ENCODE measurements at places on chromosomes 6 and 20.

GRCh38 chr6:169188475-169188874 is 65.2 kb downstream of the THBS2 start:
- H3K4me3 ChIP-seq = no peak overlapping the region
- H3K27me3 ChIP-seq = no peaks in the 10 kb centered on the region
- no peaks in the 10 kb centered on the region for H3K36me3 ChIP-seq
- H3K27ac ChIP-seq = no peak overlapping the region
- no peak for DNase-seq

DNA sequence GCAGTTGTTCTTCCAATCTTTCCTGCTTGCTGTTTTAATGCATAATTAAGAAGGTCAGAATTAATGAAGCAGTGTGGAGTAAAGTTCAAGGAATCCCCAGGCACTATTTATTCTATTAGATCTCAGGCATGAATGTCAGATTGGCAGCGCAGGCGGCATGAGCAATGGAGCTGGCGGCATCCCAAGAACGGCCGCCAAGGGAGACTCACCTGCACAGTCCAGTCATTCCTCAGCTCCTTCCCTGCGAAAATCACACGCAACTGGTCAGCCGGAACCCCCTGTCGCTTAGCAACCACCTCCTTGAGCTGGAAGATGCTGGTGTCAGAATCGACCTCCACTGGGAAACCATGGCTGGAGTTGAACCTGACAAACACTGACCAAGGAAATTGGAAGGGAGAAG is 284.5 kb downstream of the PRKN start:
- no peaks in the 10 kb centered on the region for H3K36me3 ChIP-seq
- no peaks in the 10 kb centered on the region for H3K27me3 ChIP-seq
- H3K27ac ChIP-seq = no peak overlapping the region
- no peak for DNase-seq

- H3K4me1 ChIP-seq = peaks cover 10% of the 10 kb centered on the region
- H3K36me3 ChIP-seq = no peaks in the 10 kb centered on the region
- H3K27me3 ChIP-seq = no peaks in the 10 kb centered on the region
- no peak overlapping the region for H3K4me3 ChIP-seq
- no peak overlapping the region for H3K27ac ChIP-seq
Measured at GRCh38 chr6:5121479-5121878, 36.3 kb downstream of the PPP1R3G start.

DNA sequence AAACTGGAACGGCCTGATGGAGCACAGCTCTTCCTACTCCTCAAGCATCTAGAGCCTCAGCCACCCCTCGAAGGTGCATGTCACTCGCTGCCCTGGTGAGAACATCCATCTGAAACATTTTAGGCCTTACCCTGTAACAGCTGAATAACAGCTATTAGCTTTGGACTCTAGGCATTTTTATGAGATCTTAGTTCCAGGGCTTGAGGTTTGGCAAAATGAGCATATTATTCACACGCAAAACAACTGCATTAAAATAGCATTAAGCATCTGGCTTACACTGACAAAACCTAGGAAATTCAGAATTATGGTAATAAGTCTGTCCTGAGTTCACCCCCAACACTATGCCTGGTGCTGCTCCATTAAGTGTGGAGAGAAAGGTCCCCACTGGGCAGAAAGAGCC is 56.1 kb downstream of the ADAT2 start:
- no peaks in the 10 kb centered on the region for H3K27me3 ChIP-seq
- peaks cover 16% of the 10 kb centered on the region for H3K4me1 ChIP-seq
- H3K27ac ChIP-seq = no peak overlapping the region
- H3K4me3 ChIP-seq = no peak overlapping the region

GRCh38 chr6:89387516-89388201 is 24.4 kb downstream of the RRAGD start:
- DNase-seq = no peak
- H3K4me3 ChIP-seq = no peak overlapping the region
- H3K4me1 ChIP-seq = peaks cover 3% of the 10 kb centered on the region
- H3K36me3 ChIP-seq = no peaks in the 10 kb centered on the region
- no peaks in the 10 kb centered on the region for H3K27me3 ChIP-seq
- H3K27ac ChIP-seq = no peak overlapping the region

DNA sequence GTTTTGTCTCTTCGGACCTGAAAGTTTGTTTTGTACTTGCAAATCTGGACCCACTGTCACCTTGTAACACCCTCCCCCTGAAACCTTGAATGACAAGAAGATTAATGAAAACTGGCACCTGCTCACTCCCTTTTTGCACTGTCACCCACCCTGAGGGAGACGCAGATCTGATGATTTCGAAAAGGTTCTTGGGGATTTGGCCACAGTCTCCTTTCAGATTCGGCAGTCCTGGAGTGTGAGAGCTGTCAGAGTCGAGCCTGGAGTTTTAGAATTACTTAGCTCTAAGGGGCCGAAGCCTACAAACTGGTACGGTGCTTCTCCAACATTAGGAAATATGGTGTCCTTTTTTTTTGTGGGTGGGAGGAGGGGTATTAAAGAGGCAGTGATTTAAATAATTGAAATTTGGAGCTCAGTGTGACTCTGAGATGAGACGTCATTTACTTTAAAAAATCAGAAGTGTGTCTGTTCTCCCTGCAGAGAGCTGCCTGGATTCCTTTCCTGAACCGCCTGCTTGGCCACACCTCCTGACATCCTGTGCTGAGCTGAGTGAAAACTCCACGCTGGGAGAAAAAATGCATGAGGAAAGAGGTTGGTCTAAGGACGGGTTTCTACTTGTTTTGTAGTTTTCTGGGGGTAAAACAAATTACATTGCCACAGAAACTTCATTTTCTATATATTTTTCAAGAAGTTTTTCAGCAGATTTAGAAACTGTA is 447.0 kb upstream of the CDH4 start:
- no peaks in the 10 kb centered on the region for H3K27me3 ChIP-seq
- no peak overlapping the region for H3K4me3 ChIP-seq
- H3K27ac ChIP-seq = peak overlapping the region; percentile 1
- peaks cover 9% of the 10 kb centered on the region for H3K4me1 ChIP-seq
- H3K36me3 ChIP-seq = no peaks in the 10 kb centered on the region

- no peaks in the 10 kb centered on the region for H3K36me3 ChIP-seq
- no peak overlapping the region for H3K27ac ChIP-seq
- peak overlapping the region; percentile 66 for H3K4me3 ChIP-seq
- no peak for DNase-seq
- no peaks in the 10 kb centered on the region for H3K4me1 ChIP-seq
Measured at GRCh38 chr6:33621711-33622388, 728 bp downstream of the ITPR3 start.

GRCh38 chr20:53905820-53906191 is 164.6 kb downstream of the BCAS1 start:
- no peaks in the 10 kb centered on the region for H3K27me3 ChIP-seq
- no peaks in the 10 kb centered on the region for H3K36me3 ChIP-seq
- H3K4me3 ChIP-seq = no peak overlapping the region
- no peak for DNase-seq
- H3K4me1 ChIP-seq = no peaks in the 10 kb centered on the region

- H3K36me3 ChIP-seq = no peaks in the 10 kb centered on the region
- no peaks in the 10 kb centered on the region for H3K27me3 ChIP-seq
- H3K4me1 ChIP-seq = peaks cover 3% of the 10 kb centered on the region
- no peak overlapping the region for H3K27ac ChIP-seq
Measured at GRCh38 chr6:75600768-75601167, 912 bp upstream of the SENP6 start.

GRCh38 chr6:136471372-136471771 is 78.8 kb downstream of the MAP7 start:
- H3K4me1 ChIP-seq = no peaks in the 10 kb centered on the region
- no peaks in the 10 kb centered on the region for H3K36me3 ChIP-seq
- no peak overlapping the region for H3K4me3 ChIP-seq
- DNase-seq = no peak

DNA sequence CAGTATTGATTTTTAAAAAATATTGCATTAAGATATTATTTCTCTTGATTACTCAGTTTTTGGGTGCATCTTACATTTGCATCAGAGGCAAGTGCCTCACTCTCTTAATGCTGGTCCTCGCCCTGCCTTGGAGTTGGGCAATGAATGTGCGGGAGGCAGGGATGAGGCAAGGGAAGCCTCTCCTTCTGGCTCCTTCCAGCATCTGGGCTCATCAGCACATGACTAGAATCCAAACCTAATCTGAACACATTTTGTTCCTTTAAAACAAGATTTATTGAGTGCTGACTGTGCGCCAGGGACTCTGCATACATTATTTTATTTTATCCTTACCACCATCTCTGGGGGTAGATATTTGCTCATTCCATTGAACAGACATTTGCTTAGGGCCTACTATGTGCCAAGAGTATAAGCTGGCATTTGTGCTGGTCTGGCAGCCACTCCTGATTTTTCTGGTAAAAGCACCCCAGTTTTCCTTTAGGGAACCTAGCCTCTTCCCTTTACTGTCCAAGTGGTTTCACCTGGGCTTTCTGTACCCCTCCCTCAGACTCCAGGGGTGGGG is 71.9 kb upstream of the ZNFX1 start:
- peak; percentile 12 for DNase-seq
- H3K27ac ChIP-seq = no peak overlapping the region
- no peaks in the 10 kb centered on the region for H3K27me3 ChIP-seq
- no peaks in the 10 kb centered on the region for H3K4me1 ChIP-seq

- H3K4me1 ChIP-seq = no peaks in the 10 kb centered on the region
- no peaks in the 10 kb centered on the region for H3K27me3 ChIP-seq
- H3K27ac ChIP-seq = no peak overlapping the region
- DNase-seq = no peak
- H3K4me3 ChIP-seq = no peak overlapping the region
- no peaks in the 10 kb centered on the region for H3K36me3 ChIP-seq
Measured at GRCh38 chr6:8658416-8658815, 223.1 kb upstream of the SLC35B3 start.

DNA sequence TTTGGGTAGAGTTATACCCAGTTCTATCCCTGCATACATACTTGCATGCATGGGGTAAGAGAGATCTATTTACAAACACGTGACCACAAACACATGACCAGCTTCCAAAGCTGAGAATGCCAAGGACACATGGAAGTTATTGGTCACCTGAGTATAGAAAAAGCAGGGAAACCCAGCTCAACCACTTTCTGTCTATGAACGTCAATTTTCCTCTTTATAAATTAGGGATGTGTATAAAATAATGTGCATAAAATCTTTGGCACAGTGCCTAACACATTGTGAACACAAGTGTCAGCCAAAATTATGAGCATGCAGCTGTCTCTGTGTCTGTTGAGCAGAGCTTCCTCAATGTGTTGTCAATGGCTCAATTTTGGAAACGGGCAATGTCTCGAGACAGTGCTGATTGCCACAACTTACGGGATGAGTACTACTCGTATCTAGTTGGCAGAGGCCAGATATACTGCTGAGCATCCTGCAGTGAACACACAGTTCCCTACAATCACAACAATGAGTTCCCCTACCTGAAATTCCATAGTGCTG is 44.9 kb downstream of the TPD52L1 start:
- H3K27ac ChIP-seq = no peak overlapping the region
- DNase-seq = no peak
- no peak overlapping the region for H3K4me3 ChIP-seq
- peaks cover 4% of the 10 kb centered on the region for H3K4me1 ChIP-seq
- H3K36me3 ChIP-seq = no peaks in the 10 kb centered on the region

GRCh38 chr20:48285656-48286055 is 500.4 kb upstream of the SULF2 start:
- H3K27me3 ChIP-seq = no peaks in the 10 kb centered on the region
- no peak overlapping the region for H3K27ac ChIP-seq
- H3K4me3 ChIP-seq = no peak overlapping the region
- no peak for DNase-seq

DNA sequence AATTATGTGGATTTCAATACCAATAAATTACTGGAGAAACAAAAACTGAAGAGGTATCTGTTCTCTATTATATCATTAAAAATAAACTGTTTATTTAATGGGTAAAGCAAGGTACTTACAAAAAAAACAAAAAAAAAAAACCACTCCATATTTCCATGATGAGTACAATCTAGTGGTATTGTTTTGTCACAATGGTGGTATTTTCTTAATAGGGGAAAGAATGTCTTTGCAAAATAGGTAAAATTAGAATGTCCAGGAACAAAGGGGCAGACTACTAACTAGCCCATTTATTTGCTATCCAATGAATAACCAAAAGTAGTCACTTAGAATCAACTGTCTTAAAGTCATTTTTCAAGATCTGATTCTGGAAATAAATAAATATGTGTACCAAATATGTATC is 92.0 kb downstream of the ARHGAP18 start:
- H3K4me1 ChIP-seq = no peaks in the 10 kb centered on the region
- no peak for DNase-seq
- no peaks in the 10 kb centered on the region for H3K36me3 ChIP-seq
- H3K4me3 ChIP-seq = no peak overlapping the region

DNA sequence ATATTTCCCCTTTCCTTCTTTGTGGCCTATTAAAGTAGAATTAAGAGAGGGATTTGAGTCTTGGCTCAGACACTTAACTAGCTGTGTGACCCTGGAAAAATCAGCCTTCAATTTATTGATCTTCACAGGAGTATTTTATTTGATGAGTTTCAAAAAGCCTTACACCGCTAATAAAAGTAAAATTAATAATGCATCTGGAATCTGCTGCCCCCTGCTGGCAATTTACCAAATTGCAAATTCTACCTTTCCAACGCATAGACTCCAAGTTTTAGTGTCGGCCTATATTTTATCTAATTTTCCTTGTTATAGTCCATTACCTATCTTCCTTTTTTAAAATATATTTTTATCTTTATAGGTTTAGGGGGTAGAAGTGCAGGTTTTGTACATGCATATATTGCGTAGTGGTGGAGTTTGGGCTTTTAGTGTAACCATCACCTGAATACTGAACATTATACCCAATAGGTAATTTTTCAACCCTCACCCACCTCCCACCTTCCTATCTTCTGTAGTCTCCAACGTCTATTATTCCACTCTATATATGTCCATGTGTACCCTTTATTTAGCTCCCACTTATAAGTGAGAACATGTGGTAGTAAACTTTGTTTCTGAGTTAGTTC is 46.3 kb downstream of the GOPC start:
- no peaks in the 10 kb centered on the region for H3K27me3 ChIP-seq
- H3K4me1 ChIP-seq = peaks cover 9% of the 10 kb centered on the region
- no peak overlapping the region for H3K4me3 ChIP-seq
- no peaks in the 10 kb centered on the region for H3K36me3 ChIP-seq

- H3K36me3 ChIP-seq = peaks cover 16% of the 10 kb centered on the region
- H3K27me3 ChIP-seq = no peaks in the 10 kb centered on the region
- no peak overlapping the region for H3K27ac ChIP-seq
- no peak for DNase-seq
Measured at GRCh38 chr20:45368221-45368980, 5.4 kb downstream of the SYS1 start.

DNA sequence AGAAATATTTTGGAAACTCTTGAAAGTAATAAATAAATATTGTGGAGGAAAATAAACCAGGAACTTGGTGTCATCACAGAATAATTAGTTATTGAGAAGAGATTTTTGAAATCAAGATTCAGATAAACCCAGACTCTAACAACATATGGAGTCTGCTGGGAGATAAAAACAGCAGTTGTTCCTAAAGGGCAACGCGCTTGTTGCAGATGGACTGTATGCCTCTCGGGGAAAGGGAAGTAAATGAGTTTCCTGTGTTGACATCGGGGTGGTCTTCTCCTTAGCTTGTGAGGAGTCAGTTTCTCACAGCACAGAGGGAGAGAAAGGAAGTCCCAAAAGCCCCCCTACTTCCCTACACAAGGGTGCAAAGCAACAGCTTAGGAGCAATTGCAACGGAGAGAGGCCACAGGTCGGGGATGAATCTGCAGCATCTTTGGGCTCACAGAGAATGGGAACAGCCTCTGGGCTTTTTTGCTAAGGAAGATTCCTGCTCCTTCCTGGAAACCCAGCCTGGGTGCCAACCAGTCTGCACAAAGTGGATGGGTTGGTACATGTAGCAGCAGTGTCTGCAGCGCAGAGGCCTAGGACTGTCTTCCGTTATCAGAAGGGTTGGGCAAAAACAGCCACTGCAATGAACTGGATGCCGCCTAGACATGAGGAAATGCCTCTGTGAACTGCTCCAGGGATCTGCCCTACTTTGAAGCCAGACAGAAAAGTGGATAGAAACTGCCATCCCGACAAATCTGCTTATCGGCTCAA is 603.0 kb upstream of the NRSN1 start:
- no peak for DNase-seq
- no peak overlapping the region for H3K4me3 ChIP-seq
- no peaks in the 10 kb centered on the region for H3K36me3 ChIP-seq
- no peaks in the 10 kb centered on the region for H3K4me1 ChIP-seq

Data from trophoblast cell (in vitro differentiated cells and primary cell).